Stimulated activated CD8-positive, alpha-beta memory T cell treated with anti-CD3 and anti-CD28 coated beads, Interleukin-7, amount 100 ng/mL, for 1 hour (primary cell): ENCODE measurements at places on chromosomes 6 and 20.

- DNase-seq, result no peak
Observed at GRCh38 chr20:45096781-45097180, 4.1 kb downstream of the KCNS1 start.

GRCh38 chr6:17610835-17611234 lies 10.7 kb downstream of the FAM8A1 start:
- no peak for DNase-seq

DNA sequence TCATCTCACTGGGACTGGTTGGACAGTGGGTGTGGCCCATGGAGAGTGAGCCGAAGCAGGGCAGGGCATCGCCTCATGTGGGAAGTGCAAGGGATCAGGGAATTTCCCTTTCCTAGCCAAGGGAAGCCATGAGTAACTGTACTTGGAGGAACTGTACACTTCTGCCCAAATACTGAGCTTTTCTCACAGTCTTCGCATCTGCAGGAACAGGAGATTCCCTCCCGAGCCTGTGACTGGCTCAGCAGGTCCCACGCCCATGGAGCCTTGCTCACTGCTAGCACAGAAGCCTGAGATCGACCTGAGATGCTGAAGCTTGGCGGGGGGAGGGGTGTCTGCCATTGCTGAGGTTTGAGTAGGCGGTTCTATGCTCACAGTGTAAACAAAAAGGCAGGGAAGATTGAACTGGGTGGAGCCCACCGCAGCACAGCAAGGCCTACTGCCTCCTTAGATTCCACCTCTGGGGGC lies 10.4 kb upstream of the CALHM5 start:
- DNase-seq, result no peak

DNA sequence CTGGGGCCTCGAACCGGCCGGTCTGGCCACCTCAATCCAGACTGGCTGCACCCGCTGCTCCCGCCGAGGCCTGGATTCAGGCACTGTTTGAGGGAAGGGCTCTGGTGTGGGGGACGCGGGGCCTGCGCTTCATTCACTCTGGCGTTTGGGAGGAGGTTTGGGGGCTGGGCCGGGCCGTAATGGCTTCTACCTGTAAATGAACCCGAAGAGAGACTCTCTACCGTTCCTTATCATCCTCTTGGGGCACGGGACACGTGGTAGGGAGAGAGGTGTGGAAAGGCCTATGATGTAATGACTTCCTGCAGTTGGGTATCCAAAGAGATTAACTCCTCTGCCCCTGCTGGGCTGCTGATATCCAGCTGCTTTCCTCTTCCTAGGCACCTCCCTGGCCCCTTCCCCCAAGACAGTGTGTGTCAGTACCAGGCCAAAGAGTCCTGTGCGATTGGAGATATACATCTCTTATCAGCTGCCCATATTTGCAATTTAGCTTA lies 1.8 kb downstream of the FOXO3 start:
- no peak for DNase-seq

GRCh38 chr6:87742106-87742505 lies 40.1 kb upstream of the AKIRIN2 start:
- DNase-seq, result no peak

- DNase-seq, result no peak
Observed at GRCh38 chr6:41232667-41233066, 4.5 kb downstream of the TREML4 start.

GRCh38 chr6:40535110-40535818 lies 51.9 kb downstream of the LRFN2 start:
- no peak for DNase-seq

- no peak for DNase-seq
Observed at GRCh38 chr6:27209659-27210269, 37.7 kb upstream of the PRSS16 start.

GRCh38 chr6:132070356-132070755 lies 119.2 kb upstream of the CCN2 start:
- no peak for DNase-seq

DNA sequence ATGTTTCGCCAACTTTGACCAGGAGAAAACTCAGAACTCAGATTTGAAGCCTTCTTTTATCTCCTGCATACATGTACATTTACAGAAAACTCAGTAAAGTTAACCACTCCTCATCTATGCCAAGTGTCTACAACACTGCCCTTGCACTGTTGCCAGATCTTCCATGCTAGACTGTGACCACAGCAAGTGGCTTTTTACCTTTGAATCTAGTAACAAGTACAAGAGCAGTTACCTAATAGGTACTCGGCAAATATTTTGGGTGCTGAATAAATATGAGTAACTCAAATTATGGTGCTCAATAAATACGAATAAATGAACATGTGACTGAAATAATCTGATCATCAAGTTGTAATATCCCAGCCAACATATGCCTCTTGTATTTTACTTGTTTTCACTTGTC lies 184.9 kb downstream of the EYA4 start:
- no peak for DNase-seq

GRCh38 chr20:37357481-37358365 lies 11.8 kb downstream of the SRC start:
- DNase-seq, result no peak

DNA sequence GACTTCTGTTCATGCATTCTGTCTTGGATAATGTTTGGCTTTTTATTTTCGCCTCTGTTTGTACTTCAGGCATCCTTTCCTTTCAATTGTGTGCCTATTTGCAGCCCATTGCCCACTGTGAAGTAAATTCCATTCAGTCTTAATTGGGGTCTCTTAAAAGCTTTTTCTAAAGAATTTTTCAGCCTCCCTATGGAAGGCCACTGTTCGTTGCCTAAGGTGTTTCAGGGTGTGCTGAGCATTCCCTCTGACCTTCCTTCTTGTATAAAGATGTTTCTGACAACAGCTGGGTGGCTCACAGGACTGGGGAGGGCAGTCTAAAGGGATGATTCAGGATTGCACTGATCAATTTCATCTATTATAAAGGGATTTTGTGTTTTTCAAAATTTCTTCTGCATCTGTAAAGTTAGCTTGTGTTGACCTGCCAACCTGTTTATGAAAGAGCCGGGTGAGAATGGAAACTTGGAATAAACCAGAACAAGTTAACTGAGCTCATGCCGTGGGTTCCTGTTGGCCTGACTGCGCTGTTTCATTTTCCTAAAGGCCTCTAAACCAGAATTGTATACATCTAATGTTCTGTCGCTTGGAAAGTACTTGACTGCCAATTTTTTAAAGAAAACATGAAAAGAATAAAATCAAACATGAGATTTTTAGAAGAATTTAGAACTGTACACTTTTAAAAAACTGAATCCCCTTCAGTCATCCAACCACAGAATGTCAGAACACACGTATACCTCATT lies 14.3 kb downstream of the PHACTR2 start:
- no peak for DNase-seq

DNA sequence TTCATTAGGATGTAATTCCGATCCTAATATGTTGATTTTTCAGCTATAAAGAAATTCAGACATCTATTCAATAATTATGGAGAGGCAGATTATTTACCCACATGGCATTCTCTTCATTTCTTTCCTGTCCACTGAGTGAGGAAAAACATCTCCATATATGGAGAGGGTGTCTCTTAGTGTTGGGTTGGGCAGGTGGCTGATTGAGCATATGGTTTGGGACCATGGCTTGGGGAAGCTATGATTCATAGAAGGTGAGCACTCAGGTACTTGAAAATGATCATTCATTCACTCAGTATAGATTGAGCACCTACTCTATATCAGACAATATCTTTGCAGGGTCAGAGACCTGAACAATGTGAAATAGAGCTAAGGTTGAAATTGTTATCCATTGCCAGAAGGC lies 41.3 kb upstream of the IL20RA start:
- no peak for DNase-seq

- no peak for DNase-seq
Observed at GRCh38 chr6:33490198-33490597, 35.8 kb downstream of the ZBTB9 start.

GRCh38 chr6:41634657-41635056 lies 3.6 kb upstream of the MDFI start:
- no peak for DNase-seq

- no peak for DNase-seq
Observed at GRCh38 chr20:1905693-1906092, 10.5 kb downstream of the SIRPA start.

- no peak for DNase-seq
Observed at GRCh38 chr6:113953346-113953745, 17.6 kb downstream of the HDAC2 start.

GRCh38 chr20:1164871-1165270 lies 19.9 kb downstream of the TMEM74B start:
- no peak for DNase-seq

- DNase-seq, result no peak
Observed at GRCh38 chr6:53309059-53309900, 39.5 kb downstream of the ELOVL5 start.

DNA sequence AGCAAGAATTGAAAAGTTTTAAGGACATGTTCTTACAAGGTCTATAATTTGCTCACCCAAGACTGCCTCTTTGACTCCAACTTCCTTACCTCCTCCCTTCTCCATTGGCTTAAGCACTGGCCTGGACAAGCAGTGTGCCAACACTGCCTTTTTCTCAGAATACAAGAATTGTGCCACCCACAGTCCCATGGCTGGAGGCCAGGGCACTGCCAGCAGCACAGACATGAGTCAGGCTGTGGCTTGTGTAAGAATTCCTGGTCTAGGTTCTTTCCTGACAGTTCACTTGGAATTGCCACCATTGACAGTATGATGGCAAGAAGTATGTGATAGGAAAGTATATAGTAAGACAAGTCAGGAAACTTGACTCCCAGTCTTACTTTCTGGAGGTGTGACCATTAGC lies 202.7 kb upstream of the MARCKS start:
- no peak for DNase-seq

DNA sequence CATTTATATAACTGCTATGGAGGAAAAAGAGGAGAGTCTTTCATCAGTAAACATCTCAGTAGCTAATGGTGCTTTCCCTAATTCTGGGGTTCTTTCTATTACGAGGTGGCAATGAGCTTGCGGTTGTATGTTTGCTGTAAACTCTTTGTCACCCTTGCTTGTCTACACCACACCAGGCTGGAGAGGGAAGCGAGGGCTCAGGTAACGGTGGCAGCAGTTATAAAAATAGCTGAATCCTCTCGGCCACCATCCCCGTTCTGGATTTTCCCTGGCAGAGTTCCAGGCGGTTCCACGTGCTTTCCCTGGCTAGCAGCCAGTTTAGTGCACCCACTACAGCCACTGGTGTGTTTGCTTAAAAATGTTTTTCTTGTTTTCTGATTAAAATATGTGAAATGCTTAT lies 39.0 kb downstream of the MAS1 start:
- no peak for DNase-seq

GRCh38 chr6:30847421-30847970 lies 36.8 kb upstream of the DDR1 start:
- no peak for DNase-seq

- DNase-seq, result no peak
Observed at GRCh38 chr6:53896196-53896595, 101.4 kb downstream of the LRRC1 start.

- DNase-seq, result no peak
Observed at GRCh38 chr20:14845199-14846160, 508.1 kb upstream of the FLRT3 start.

DNA sequence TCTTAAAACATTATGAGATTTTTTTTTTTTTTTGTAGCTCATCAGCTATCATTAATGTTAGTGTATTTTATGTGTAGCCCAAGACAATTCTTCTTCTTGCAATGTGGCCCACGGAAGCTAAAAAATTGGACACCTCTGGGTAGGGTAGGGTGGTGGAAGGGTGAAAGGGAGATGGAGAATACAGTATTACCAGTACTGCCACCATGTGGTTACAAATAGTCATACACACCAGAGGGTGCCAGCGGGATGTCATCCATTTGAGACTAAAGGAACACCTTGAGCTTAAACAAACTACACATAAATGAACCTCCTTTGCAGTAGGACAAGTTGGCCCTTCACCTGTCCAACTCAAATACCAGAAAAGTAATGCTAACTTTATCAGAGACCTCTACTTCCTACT lies 601.9 kb downstream of the HTR1B start:
- no peak for DNase-seq

DNA sequence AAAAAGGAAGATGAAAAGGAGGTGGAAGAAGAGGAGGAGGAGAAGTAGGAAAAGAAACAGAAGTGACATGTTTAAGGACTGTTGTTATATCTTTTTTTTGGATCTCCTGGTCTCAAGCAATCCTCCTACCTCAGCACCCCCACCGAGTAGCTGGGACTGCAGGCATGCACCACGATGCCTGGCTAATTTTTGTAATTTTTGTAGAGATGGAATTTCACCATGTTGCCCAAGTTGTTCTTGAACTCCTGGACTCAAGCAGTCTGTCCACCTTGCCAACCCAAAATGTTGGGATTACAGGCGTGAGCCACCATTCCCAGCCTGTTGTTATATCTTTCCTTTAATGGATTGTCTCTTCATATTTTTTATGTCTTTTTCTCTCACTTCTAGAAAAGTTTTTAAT lies 19.5 kb upstream of the BCLAF1 start:
- DNase-seq, result no peak

DNA sequence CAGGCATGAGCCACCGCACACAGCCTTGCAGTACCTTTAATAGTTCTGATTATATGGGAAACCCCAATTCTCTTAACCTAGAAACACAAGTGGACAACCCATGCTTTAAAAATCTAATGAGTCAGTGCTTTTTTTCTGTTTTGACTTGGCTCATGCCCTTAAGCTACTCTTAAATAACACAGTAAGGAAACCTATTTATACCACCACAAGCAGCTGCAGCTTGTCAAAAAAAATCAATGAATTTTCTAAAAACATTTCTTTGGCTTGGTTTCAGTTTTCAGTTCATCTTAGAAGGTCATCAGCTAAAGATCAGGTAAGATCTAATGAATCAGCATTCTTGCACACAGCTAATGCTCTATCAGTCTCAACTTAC lies 124.1 kb upstream of the DST start:
- no peak for DNase-seq

- no peak for DNase-seq
Observed at GRCh38 chr6:6882592-6882991, 225.2 kb upstream of the RREB1 start.

GRCh38 chr20:44460795-44461141 lies 14.9 kb upstream of the TTPAL start:
- DNase-seq, result no peak

DNA sequence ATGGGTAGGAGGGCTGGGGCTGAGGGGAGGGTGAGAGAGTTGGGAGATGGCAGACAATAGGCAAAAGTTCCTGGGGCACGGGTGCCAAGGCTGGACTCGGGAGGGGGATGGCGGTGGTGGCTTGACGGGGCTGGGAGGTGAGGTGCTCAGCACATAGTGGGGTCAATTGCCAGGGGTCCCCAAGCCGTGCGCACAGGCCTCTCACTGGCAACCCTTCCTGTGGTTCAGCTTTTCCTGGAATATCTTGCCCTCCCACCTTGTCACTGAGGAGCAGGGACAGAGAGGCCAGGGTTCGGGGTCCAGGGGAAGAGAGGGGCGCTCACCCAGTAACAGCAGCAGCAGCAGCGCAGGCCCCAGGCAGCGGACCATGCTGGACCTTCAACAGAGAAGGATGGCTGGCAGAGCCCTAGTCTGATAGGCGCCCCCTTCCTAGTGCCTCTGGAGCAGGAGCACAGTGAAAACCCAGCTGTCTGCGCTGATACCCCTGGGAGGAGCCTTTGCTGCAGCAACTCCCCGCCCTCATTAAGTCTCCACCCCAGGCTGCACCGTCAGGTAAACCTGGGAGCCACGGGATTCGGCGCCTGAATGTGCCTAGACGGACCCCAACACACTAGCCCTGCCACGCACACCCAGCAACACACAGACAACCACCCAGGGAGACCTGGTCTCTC lies at the start of gene GFRA4:
Gene GFRA4, minus strand, starts transcription at position 369 of the 671 bp plus-strand sequence. Its CDS starts 0 bp downstream, at position 369.
- DNase-seq, result no peak

- no peak for DNase-seq
Observed at GRCh38 chr6:70844301-70844700, 112.6 kb downstream of the B3GAT2 start.

- DNase-seq, result no peak
Observed at GRCh38 chr20:50085481-50086365, 27.2 kb downstream of the UBE2V1 start.
